Lower lobe of right lung (tissue), 2 donors: ENCODE measurements at places on chromosomes 3 and 15. TPM values are rescaled to one million over a fixed set of nuclear protein-coding genes. Genes with fewer than 3 reads are reported as not detected.
A peak's percentile ranks its signal among the peaks of the same experiment; 100 is the strongest.

The SCAP gene
- total RNA-seq: 61.3 TPM

DNA sequence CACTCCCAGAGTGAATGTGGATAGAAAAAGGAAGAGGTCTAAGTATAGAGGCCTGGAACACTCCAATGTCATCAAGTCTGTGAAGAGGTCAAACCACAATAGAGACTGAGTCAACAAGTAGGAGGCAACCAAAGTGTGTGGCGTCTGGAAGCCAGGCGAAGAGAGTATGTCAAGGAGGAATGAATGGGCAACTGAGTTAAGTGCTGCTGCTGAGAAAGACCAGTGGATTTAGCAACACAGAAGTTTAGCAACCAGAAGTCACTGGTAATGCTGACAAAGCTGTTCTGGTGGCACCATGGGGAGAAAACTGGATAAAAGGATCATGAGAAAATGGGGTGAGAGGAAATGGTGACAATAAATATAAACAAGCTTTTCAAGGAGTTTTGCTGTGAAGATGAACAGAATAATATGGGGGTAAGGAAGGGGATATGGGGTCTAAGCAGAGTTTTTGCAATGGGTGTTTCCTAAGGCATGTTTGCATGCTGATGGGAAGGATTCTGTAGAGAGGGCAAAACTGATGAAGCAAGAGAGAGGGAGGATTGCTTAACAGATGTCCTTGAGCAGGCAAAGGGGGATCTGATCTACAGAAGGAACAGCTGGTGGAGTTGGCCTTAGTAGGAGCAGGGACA lies 38.4 kb downstream of the PCOLCE2 start:
- no peak overlapping the region for H3K4me3 ChIP-seq
- DNase-seq: peak; percentile 66
- H3K4me1 ChIP-seq: peaks cover 9% of the 10 kb centered on the region
- no peaks in the 10 kb centered on the region for H3K27me3 ChIP-seq

DNA sequence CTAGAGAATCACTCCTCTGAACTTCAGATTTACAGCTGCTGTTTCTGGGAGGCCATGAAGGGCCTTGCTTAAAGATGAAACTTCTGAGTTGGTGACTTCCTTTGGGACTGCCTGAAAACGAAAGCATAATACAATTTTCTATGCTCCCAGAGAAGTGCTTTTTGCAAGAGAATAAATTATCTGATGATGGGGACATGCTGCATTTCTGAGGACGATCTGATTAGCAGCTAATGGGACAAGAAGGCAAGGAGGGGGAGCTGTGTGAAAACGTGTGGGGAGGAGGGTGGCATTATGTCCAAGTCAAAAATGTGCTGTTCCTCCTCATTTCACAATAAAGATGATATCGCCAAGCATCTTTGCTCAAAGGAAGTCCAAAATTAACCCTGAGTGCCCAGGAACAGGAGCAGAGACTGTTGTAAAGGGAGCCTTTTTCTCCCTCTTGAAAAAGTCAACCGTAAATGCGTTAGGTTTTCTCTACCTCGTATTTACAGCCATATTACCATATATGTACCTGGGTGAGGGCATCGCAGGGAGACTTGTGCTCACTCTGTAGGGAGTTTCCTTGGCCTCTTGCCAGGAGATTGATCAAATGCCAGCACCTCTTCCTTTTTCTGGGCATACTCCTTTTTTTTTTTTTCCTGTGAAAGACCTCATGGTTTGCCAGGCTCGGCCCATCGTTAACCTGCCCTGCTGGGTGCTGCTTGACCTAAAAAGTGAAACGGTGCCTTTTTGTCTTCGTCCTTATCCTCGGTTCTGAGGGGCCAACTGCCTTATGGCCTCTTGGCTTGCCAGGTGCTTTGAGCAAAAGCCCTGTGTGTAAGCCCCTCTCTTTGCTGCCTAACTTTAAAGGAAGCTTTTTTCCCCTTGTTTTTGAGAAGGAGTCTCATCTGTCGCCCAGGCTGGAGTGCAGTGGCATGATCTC lies 11.5 kb downstream of the ITPR1 start:
- no peak for DNase-seq
- H3K27ac ChIP-seq: peak overlapping the region; percentile 65
- peaks cover 16% of the 10 kb centered on the region for H3K36me3 ChIP-seq

DNA sequence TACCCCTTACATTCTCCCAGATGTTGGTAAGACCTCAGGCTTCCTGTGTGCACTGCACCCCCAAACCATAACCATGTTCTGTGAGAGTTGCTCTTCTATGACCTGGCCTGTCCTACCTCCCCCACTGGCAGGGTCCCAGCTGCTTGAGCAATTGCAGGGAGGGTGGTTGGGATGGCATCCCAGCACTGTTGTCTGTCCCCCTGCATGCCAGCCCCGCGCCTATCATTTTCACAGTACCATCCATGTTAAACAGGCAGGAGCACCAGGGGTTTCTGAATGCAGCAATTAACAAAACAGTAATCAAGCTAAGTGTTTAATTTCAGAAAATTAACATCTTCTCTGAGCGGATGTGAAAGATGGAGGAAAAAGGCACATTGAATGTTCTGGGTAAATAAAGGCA lies 345.5 kb downstream of the EPHB1 start:
- no peaks in the 10 kb centered on the region for H3K4me1 ChIP-seq
- no peak for DNase-seq
- no peaks in the 10 kb centered on the region for H3K27me3 ChIP-seq
- no peaks in the 10 kb centered on the region for H3K36me3 ChIP-seq
- H3K27ac ChIP-seq: no peak overlapping the region

The DENND4A gene
- 34.6 TPM for total RNA-seq

- H3K27ac ChIP-seq: no peak overlapping the region
- H3K36me3 ChIP-seq: no peaks in the 10 kb centered on the region
- no peak overlapping the region for H3K4me3 ChIP-seq
- H3K4me1 ChIP-seq: peaks cover 7% of the 10 kb centered on the region
- DNase-seq: no peak
Observed at GRCh38 chr15:58467121-58467721, 35.4 kb downstream of the LIPC start.

DNA sequence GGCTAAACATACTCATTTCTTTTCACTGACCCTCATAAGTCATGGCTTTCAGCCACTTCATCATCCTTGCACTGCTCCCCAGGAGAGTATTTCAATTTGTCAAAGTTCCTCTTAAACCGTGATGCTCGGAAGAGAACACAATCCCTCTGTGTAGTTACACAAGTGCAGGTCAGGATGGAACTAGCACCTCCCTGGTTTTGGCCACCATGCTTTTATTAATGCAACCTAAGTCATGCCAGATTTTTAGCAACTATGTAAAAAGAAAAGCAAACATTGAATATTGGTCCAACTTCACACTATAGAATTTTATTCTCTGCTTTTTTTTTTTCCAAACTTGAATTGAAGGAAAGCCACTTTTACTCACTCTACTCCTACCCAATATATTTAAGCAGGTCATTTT lies 45.2 kb downstream of the CNTN6 start:
- no peak overlapping the region for H3K27ac ChIP-seq
- no peaks in the 10 kb centered on the region for H3K36me3 ChIP-seq
- H3K4me1 ChIP-seq: no peaks in the 10 kb centered on the region
- no peak overlapping the region for H3K4me3 ChIP-seq
- no peak for DNase-seq

The MGLL gene
- 132 TPM for total RNA-seq

GRCh38 chr3:195134431-195134830 lies 136.5 kb downstream of the XXYLT1 start:
- no peaks in the 10 kb centered on the region for H3K4me1 ChIP-seq
- no peaks in the 10 kb centered on the region for H3K27me3 ChIP-seq
- no peak for DNase-seq
- H3K27ac ChIP-seq: no peak overlapping the region
- H3K36me3 ChIP-seq: no peaks in the 10 kb centered on the region
- no peak overlapping the region for H3K4me3 ChIP-seq

The HRG gene
- not detected for total RNA-seq

DNA sequence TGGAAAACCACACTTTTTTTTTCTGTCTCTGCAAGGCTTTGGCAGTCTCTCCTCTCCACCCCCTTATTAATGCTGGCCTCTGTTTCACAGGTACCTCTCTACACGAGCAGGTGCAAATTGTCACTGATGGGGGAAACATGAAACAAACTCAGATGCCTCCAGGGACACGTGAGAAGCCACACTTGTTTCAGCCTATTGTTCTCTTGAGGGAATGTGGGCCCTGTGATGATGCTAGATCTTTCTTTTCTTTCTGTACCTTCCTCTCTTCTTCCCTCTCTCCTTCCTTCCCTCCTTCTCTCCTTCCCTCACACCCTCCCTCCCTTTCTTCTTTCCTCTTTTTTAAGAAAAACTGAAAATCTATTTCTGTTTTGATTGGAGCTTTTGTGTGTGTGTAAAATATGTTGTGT lies 5.7 kb upstream of the BLM start:
- no peak overlapping the region for H3K4me3 ChIP-seq
- no peaks in the 10 kb centered on the region for H3K27me3 ChIP-seq
- DNase-seq: no peak
- H3K36me3 ChIP-seq: no peaks in the 10 kb centered on the region

The SLC38A3 gene
- not detected for total RNA-seq

DNA sequence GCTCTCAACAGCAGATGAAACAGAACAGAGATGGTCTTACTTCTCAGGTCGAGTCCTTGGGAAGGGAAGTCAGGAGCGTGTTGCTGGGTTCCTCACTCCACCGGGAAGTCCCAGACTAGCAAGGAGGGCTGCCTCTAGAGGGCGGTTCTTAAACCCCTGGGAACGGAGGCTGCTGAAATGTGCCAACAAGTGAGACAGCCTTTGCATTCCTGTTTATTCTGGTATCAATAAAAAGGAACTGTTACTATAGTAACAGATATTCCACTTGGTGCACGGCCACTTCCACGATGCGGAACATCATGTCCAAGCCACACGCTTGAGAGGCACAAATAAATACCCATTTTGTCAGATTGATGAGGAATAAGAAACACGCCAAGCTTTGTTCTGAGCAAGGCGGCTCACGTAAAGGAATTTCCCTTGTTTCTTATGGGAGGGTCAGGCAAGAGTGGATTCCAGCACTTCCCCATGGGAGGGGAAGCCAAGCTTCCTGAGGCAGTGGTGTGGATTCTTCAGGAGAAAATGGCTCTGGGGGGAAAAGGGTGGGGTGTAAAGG lies at the start of gene FAM107A:
FAM107A (minus strand) TSS at position 123 of the 553 bp plus-strand sequence. CDS start 7,531 bp downstream, outside the sequence.
- no peaks in the 10 kb centered on the region for H3K27me3 ChIP-seq
- H3K4me1 ChIP-seq: no peaks in the 10 kb centered on the region
- no peak for DNase-seq
- peak within 1 kb of the TSS; percentile 88 for H3K27ac ChIP-seq

- H3K4me1 ChIP-seq: no peaks in the 10 kb centered on the region
- H3K36me3 ChIP-seq: no peaks in the 10 kb centered on the region
- H3K27me3 ChIP-seq: no peaks in the 10 kb centered on the region
- no peak for DNase-seq
- no peak overlapping the region for H3K4me3 ChIP-seq
Observed at GRCh38 chr15:51634591-51635198, 12.1 kb upstream of the DMXL2 start.

DNA sequence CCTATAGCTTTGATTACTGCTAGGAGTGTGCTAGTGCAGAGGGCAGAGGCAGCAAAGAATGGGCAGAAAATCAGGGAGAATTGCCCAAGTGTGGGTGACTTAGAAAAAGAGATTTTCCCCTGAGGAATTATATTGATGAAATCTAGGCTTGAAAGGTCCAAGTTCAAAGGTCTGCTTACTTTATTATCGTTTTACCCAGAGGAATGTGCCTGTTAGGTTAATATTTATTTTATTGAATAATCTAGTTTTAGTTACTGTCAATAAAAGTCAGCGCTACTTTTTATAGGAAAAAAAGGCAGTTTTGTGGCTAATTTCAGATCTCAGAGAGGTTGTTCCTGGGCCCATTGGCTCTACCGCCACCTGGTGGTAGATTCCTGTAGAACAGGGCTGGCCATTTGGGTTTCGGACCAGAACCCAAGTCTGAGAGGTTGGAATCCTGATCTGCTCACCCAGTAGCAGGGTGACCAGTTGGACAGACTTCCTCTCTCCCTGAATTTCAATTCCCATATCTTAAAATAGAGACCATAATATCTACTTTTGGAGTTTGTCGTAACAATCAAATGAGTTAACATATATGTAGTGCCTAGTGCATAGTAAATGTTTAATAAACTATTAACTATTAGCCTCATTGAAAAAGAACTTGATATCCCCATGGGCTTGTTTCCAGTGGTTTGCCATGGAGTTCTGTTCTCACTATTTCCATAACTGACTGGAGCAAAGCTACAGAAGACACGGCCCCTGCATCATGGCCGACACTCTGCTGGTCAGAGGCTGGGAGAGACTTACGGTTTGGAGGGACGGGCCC lies 62.7 kb upstream of the ZNF148 start:
- H3K4me3 ChIP-seq: no peak overlapping the region
- no peaks in the 10 kb centered on the region for H3K4me1 ChIP-seq
- DNase-seq: peak; percentile 51
- no peaks in the 10 kb centered on the region for H3K27me3 ChIP-seq

DNA sequence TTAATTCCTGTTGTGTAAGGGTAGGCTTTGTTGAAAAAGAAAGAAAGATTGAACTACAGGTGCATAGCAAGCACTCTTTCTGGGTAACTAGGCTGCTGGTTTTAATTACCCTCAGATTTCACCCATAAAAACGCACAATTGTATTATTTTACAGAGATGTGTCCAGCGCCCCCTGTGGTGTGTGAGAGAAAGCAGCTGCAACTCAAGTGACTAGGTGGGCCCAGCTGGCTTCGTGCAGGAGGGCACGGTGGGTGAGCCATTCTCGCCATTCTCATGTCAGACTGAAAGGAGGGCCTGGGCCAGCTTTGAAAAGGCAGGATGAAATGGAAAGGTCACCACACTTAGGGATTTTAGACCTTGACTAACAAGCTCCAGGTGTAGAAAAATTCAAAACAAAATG lies 122.6 kb downstream of the LRIG1 start:
- no peaks in the 10 kb centered on the region for H3K27me3 ChIP-seq
- peaks cover 87% of the 10 kb centered on the region for H3K36me3 ChIP-seq
- H3K27ac ChIP-seq: no peak overlapping the region
- H3K4me1 ChIP-seq: no peaks in the 10 kb centered on the region
- H3K4me3 ChIP-seq: no peak overlapping the region
- DNase-seq: no peak

- H3K27ac ChIP-seq: no peak overlapping the region
- H3K4me3 ChIP-seq: no peak overlapping the region
- no peaks in the 10 kb centered on the region for H3K4me1 ChIP-seq
- no peaks in the 10 kb centered on the region for H3K27me3 ChIP-seq
Observed at GRCh38 chr15:31590609-31591008, 264.0 kb downstream of the KLF13 start.

GRCh38 chr15:30072630-30073029 lies 10.1 kb upstream of the GOLGA8J start:
- no peaks in the 10 kb centered on the region for H3K4me1 ChIP-seq
- no peak overlapping the region for H3K27ac ChIP-seq
- no peaks in the 10 kb centered on the region for H3K27me3 ChIP-seq
- no peaks in the 10 kb centered on the region for H3K36me3 ChIP-seq

DNA sequence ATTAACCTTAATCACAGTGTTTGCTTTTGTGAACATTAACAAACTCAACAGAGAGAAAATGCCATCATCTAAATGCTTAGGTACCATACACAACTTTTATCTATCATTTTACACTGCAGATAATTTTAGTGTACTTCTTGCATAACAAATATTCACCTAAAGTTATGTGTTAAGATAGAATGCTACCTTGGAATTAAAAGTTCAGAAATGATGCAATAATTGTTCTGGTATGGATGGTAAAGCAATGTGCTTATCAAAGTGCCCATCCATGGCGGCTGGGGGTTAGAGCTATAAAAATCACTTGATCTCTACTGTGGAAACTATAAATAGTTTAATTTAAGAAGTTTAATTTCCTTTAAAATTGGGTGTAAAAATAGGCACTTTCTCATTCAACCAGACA lies 28.7 kb downstream of the SATB1 start:
- no peaks in the 10 kb centered on the region for H3K4me1 ChIP-seq
- peaks cover 38% of the 10 kb centered on the region for H3K36me3 ChIP-seq
- H3K27ac ChIP-seq: no peak overlapping the region

The VGLL3 gene
- total RNA-seq: 40.2 TPM
